Fibroblast of skin of scalp (primary cell): ENCODE measurements at places on chromosomes 5 and 9.

- DNase-seq, result no peak
Observed at GRCh38 chr5:22998774-22999173, 145.6 kb upstream of the CDH12 start.

- DNase-seq, result no peak
Observed at GRCh38 chr9:72363236-72363635, 1.8 kb downstream of the ZFAND5 start.

GRCh38 chr5:102589661-102590060, 90.9 kb upstream of the SLCO6A1 start:
- no peak for DNase-seq

DNA sequence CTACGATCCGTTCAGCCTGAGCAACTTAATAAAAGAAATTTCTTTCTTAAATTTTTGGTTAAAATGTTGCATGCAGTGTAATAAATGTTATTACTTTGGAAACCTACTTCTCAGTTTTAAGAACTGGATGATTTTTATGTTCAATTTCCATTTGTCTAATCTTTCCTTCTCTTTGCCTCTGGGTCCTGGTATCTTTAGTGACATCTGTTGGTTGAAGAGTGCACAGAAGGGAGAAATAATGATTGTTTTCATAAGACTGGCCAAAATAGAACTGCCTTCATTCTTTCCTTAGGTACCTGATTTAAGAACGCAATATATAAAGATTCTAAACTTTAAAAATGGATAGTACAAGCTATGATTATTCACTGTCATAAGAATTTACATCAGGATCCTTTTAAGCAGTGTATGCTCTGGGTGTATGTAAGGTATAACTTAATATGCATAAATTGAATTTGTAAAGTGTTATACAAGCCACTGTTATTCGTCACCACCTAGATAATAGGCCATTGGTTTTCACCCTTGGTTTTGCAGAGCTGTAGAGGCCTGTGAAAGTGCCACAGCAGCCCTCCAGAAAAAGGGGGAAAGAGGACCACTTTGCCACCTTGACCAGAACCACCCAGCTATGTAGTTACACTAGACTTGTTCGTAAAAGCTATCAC, 82.8 kb upstream of the TLX3 start:
- DNase-seq, result no peak

GRCh38 chr9:130946766-130947617, 7.9 kb upstream of the FIBCD1 start:
- peak; percentile 22 for DNase-seq

GRCh38 chr5:174402222-174402812, 322.1 kb upstream of the MSX2 start:
- no peak for DNase-seq

DNA sequence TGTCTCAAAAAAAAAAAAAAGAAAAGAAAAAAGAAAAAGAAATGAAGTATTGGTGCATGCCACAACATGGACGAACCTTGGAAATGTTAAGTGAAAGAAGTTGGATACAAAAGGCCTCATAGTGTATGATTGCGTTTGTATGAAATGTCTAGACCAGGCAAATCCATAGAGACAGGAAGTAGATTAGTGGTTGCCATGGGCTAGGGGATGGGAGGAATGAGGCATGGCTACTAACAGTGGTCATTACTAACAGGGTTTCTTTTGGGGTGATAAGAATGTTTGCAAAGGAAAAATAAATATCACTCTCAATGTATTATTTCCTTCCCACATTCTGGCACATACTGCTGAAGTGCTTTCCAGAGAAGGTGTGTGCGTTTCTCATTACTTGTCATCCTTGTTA, 44.1 kb downstream of the UGCG start:
- DNase-seq, result peak; percentile 64

- DNase-seq, result peak; percentile 97
Observed at GRCh38 chr5:141564216-141564692, 54.5 kb downstream of the DIAPH1 start.
